ENCODE measurements at places on chromosomes 12 and 14.

- DNase-seq, result no peak
These were observed 56.3 kb downstream of the RPH3A start for GRCh38 chr12:112847708-112848337.

DNA sequence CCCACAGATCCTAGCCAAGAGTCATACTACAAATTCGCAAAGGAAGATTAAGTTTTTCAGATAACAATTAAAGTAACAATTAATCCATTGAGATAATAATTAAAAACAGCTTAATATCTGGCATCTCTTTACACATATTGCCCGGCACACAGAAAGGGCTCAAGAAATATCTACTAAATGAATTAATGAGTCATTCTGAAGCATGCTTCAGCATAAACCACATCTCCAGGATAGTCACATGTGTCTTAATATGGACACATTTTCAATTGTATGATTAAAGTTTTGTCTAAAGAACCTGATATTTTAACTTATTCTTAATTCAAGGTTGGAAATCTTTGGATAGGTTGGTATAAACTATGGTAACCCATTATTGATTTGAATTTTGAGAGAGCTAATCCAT lies 9.6 kb downstream of the ITPR2 start:
- no peak for DNase-seq

GRCh38 chr12:95443459-95443858 lies 30.5 kb upstream of the METAP2 start:
- DNase-seq, result peak; percentile 86

DNA sequence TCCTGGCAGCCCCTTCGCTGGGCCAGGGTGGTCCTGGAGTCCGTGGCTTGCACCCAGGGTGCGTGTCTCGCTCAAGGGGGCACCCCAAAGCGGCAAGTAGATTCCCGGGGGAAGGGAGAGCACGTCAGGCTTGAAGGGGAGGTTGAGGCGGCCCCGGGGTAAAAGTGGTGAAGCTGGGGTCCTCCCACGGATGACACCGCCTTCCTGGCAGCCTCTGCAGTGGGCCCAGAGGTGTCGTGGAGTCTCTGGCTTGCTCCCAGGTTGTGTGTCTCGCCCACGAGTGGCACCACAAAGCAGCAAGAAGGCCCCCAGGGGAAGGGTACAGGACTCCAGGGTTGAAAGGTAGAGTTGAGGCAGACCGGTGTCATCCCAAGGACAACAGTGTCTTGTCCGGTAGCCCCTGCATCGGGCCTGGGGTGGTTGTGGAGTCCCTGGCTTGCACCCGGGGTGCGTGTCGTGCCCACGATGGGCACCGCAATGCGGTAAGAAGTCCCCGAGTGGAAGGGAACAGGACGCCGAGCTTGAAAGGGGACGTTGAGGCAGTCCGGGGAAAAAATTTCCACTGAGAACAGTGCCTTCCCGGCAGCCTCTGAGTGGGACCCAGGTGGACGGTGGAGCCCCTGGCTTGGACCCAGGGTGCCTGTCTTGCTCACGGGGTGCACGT lies 158.0 kb upstream of the ALG10B start:
- no peak for DNase-seq

DNA sequence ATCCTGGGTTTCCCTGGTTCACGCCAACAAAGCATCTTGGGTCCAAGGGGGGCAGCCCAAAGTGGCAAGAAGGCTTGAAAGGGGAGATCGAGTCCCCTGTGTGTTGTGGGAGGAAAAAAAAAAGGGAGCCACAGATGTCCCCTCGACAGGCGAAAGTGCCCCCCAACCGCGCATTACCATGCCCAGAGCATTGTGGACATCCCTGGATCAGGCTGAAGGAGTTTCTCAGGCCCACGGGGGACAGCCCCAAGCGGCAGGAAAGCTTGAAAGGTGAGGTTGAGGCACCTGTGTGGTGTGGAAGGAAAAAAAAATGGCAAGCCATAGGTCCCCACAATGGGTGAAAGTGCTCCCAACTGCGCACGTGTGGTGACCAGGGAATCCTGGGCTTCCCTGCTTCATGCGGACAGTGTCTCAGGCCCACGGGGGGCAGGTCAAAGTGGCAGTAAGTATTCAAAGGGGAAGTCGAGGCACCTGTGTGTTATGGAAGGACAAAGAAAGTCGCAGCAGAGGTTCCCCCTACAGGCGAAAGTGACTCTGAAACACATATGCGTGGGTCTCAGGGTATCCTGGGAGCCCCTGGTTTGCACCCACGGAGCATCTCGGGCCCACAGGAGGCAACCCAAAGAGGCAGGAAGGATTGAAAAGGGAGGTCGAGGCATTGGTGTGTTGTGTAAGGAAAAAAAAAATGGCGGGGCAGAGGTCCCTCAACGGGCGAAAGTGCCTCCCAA lies 580.1 kb downstream of the ALG10 start:
- DNase-seq, result no peak

DNA sequence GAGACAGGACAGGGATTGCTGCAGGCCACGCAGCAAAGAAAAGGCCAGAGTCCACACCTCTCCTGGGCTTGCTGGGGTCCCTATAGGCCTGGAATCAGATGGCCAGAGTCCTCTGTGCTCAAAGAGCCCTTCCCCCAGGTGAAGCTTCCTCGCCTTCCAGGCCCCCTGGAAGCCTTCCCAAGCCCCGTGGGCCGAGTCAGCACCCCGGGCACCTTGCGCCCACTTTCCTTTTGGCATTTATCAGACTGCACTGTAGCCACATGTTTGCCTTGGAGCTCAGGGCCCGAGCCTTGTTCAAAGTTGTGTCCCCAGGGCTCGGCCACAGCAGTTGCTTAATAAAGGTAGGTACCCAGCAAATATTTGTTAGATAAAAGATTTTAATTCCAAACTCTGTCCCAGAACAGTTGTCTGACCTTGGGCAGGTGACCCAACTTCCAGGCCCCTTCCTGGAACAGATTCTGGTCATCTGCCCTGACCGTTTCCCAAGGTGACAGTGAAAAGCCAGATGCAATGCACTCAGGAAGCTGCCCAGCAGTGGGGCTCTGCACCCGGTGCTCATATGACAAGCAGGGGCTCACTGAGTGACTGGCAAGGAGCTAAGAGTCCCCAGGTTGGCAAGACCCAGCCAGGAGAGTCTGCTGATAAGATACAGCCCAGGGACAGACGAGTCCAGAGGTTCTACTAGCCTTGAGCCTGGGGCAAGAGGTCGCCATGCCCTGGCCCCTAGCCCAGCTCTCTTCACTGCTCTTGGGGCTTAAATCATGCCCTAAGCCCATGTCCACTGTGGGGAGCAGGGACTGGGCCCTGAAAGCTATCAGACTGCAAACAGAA lies 81.2 kb downstream of the PITPNM2 start:
- DNase-seq, result no peak

- DNase-seq, result peak; percentile 55
These were observed 3.2 kb downstream of the USP44 start for GRCh38 chr12:95548056-95548538.
